ENCODE measurements at places on chromosomes 3 and 15. TPM values are rescaled to one million over a fixed set of nuclear protein-coding genes. Genes with fewer than 3 reads are reported as not detected.

The KLHL40 gene
- not detected for total RNA-seq

The NTRK3 gene
- 4.0 TPM for total RNA-seq

The SNX22 gene
- total RNA-seq: not detected

The INKA1 gene
- not detected for total RNA-seq

The SYNPR gene
- not detected for total RNA-seq

The C15orf62 gene
- not detected for total RNA-seq

The PARP6 gene
- total RNA-seq: 28.4 TPM

The JAGN1 gene
- total RNA-seq: 23.1 TPM

The PYGO1 gene
- 4.9 TPM for total RNA-seq

DNA sequence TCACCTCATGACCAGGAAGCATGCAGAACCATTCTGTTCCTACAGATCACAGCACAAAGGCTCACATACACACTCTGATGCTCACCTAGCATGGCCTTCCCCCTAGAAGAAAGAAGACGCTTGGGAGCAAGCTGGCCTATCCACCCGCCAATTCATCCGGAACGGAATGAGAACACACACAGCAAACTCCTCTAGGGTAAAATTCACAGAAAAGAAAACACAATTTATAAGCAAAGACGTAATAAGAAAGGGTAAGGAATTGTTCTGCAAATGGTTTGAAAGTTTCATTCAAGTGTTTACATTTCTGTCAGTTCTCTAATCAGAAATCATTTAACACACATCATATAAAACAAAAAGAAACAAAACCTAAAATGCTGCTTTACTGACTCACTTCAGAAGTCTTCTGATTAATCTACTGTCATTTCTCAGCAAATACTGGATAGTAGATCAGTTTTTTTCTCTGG is 218.1 kb downstream of the OSBPL10 start:
- DNase-seq: no peak

- DNase-seq: no peak
Observed at GRCh38 chr3:99818818-99819217, 1.2 kb downstream of the CMSS1 start.

- no peak for DNase-seq
Observed at GRCh38 chr15:54519577-54519976, 541.3 kb downstream of the UNC13C start.

GRCh38 chr3:79521221-79521848 is 246.5 kb downstream of the ROBO1 start:
- no peak for DNase-seq

DNA sequence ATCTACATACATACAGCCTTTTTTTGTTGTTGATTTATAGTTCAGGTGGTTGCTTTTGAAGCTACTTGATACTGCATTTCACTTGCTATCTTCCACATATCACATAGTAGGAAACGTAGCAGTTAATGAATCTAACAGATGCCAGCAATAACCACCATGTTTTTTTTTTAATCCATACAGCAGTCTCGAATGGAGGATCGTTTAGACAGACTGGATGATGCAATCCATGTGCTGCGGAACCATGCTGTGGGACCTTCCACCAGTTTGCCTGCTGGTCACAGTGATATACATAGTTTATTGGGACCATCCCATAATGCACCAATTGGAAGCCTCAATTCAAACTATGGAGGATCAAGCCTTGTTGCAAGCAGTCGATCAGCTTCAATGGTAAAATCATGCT is 123.2 kb upstream of the CGNL1 start:
- DNase-seq: no peak

GRCh38 chr3:121606106-121606505 is 12.9 kb downstream of the FBXO40 start:
- DNase-seq: no peak

DNA sequence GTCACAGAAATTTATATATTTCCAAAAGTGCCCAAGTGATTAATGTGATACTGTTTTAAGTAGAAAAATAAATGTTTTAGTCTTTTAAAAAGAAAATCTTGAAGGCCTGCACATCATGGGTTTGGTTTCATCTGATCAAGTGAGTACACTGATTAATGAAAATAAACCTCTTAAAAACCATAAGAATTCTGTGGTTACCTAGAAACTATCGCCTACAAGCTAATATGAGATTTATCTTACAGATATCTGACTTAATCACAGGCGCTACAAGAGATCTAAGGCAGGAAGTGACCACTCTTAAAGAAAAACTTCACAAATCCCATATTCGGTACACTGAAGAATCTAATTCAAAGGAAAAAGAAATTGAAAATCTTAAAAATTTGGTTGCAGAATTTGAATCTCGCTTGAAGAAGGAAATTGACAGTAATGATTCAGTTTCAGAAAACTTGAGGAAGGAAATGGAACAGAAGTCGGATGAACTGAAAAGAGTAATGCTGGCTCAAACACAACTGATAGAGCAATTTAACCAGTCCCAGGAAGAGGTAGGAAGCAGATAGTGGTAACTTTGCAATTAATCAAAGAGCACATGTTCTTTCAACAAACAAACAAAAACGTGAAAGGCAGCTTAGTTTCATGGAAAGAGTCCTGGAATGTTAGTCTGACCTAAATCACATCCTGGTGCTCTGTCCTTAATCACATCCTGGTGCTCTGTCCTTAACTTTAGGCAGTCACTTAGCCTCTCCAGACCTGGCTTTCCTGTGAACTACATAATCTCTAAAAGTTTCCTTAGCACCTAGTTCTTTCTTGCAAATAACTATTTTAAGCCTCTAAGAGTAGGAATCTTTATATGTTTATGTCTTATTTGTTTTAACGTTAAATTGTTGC is 131.8 kb downstream of the CCNL1 start:
- DNase-seq: no peak

DNA sequence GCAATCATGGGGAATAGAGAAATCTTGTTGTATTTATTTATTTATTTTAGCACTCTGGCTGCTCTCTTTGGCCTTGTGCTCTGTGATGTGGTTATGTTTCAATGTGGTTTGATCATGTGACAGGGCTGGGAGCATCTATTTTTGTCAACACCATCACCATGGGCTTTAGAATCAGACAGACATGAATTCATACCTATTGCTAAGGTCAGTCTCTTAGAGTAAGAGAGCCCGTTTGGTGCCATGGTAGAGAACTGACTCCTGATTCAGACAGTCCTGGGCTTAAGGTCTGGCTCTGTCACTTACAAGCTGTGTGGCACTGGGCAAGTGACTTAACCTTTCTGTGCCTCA is 157.0 kb downstream of the RYR3 start:
- DNase-seq: no peak

DNA sequence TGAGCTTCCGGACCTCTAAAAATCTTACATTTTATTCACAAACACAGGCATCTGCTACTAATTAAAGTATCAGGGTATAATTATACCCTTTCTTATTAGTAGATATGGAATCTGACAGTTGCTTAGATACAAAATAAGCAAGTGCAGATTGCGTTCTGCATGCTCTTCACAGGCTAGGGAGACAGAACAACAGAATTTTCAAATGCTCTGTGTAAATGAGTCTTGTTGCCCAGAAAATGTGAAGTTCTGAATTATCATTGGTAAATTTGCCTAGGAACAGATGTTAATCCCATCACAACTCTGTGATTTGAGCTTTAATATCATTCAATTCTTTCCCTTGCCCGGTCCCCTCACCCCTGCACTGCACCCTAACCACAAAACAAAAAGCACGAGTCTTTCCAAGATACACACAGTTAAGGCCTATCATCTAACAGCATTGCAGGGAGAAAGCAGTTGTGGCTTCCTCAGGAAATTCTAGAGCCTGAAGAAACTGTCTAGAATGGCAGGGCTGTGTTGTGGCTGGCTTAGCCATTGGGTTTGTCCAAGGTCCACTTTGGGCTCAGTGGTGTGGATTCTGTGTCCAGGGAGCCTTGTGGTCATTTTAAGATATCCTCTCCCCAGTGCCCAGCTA is 119.8 kb downstream of the PDCD6IP start:
- no peak for DNase-seq

GRCh38 chr15:99110581-99111320 is 5.9 kb downstream of the SYNM start:
- DNase-seq: no peak

- DNase-seq: peak; percentile 33
Observed at GRCh38 chr3:193148688-193149473, 92.1 kb upstream of the PLAAT1 start.

DNA sequence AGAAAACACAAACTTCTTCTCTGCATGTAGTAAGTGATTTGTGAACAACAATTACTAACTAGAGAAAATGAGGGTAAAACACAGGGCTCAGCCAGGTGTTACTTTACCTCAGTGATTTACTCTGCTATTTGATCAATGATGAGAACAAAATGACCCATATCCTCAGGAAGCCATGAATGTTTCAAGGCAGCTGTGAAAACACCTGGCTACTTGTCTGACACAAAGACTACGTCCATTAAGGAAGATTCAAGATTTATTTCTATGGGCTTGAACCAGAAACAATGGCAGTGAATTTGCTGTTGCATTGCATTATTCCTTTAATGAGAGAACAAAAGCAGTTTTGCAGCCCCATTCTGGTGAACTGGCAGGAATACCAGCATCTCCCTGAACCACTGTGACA is 374.6 kb upstream of the ARL6 start:
- DNase-seq: no peak

DNA sequence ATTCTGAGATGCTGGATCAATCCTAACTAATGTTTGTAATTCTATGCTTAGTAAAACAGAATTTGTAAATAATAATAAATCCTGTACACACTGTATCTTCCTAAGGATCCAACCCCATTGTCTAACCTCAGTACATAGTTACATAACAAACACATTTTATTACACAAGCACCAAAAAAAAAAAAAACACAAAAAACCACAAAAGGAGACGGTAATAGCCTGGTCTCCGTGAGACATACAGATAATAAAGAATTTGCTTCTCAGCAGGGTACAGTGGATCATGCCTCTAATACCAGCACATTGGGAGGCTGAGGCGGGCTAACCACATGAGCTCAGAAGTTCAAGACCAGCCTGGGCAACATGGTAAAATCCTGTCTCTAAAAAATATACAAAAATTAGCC is 558.7 kb downstream of the MAGI1 start:
- DNase-seq: no peak

DNA sequence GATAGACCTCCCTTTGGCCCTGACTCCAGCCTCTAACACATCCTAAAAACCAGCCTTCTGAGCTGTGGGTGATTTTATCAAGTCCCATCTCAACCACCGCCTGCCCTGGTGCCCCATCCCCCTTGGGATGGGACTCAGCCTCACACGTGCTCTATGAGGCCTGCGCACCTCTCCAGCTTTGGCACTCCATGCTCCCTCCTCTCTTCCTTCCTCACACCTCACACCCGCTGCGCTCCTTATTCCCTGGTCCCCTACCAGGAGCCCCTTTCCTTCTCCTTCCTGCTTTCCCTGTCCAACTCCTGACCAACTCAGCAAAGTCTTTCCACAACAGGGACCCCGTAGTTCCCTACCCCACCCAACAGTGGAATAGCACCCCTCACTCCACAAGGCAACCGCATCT is 18.4 kb upstream of the SLC6A1 start:
- no peak for DNase-seq

DNA sequence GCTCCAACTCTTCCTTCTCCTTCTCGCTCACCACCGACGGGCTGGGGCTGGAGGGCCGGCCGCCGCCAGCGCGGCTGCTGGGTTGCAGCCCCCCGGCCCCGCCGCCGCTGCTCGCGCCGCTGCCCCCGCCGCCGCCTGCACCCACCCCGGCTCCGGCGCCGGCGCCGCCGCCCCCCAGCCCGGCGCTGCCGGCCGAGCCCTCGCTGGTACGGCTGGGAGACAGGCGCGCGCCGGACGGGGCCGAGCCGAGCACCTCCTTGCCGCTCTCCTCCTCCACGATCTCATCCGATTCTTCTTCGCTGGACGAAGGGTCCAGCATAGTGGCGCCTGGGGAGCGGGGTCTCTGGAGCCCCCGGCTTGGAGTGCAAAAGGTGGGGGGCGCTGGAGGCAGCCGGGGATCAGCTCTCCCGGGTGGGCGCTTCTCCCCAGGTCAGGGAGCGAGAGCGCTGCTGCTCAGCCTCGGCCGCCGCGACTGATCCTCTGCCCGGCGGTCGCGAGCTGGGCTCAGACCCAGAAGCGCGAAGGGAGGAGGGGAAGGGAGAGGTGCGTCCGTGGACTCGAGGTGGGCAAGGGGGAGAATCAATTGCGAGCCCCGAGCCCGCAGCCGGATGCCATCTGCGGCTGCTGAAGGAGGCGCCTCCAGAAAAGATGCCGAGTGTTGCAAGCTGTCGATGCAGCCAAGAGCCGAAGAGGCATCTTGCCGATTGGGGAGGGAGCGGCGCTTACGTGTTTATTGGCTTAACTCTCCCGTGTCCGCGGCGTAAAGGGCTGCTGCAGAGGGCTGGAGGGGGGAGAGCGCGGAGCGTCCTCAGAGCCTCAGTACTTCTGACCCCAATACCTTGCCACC is at the start of gene CADPS:
TSS of gene CADPS (minus strand) at position 706 of the 847 bp plus-strand sequence. CDS start at position 319, 387 bp downstream.
- peak; percentile 21 for DNase-seq

DNA sequence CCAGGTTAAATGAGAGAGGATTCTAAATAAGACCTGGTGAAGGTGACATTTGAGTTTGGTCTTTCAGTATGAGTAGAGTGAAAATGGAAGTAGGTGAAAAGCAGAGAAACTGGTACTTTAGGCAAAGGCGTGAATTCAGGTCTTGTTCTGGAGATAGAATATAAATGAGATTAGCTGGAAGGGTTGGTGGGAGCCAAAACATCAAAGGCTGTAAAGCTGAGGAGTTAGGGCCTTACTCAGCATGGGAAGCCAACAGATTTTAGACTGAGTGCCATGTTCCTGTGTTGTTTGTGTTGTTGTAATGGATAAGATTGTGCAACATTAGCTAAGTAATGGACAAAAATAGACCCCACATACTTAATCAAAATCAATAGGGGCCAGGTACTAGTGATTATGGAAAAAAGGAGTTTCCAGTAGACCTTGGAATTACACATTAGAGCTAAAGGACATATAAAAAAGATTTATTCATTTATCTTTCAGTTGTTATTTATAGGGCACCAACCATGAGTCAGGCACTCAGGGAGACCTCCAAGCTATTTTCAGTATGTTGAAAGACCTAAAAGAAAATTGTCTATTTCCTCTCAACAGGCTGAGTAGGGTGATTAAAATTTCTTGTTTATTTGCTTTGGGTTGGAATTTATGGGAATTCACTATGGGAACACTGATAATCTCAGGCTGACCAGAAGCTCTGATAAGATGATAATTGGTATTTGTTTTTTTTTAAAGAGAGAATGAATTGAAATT is 20.8 kb downstream of the ARL14 start:
- peak; percentile 13 for DNase-seq

DNA sequence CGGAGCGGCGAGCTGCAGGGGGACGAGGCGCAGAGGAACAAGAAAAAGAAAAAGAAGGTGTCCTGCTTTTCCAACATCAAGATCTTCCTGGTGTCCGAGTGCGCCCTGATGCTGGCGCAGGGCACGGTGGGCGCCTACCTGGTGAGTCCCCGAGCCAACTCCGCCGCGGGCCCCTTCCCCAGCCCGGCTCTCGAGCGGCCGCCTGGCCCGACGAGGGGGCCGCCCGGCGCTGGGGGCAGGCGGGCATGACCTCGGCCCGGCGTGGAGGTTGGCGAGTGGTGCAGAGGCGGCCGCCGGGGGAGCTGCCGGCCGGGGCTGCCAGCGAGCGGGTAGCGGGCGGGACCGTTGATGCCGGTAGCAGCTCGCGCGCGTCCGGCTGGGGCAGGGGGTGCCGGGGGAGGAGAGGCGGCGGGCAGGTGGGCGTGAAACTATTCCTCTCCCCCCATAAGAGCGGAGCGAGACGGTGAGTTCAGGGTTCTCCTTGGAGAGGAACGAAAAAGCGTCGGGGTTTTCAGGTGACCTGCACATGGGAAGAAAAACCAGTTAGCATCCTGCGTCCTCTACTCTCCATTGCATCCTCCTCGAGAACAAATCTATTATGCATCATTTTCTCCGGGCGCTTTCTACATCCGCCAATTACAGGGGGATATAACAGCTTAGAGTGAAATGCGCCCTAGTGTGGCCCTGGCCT is 585 bp downstream of the SLCO3A1 start:
- DNase-seq: peak; percentile 70

GRCh38 chr15:100723315-100723801 is 121.0 kb downstream of the ASB7 start:
- DNase-seq: no peak
